Common myeloid progenitor, CD34-positive (primary cell): ENCODE measurements at places on chromosomes 11 and 22.

- DNase-seq = no peak
Measured at GRCh38 chr11:119791047-119791446, 62.0 kb upstream of the NECTIN1 start.

DNA sequence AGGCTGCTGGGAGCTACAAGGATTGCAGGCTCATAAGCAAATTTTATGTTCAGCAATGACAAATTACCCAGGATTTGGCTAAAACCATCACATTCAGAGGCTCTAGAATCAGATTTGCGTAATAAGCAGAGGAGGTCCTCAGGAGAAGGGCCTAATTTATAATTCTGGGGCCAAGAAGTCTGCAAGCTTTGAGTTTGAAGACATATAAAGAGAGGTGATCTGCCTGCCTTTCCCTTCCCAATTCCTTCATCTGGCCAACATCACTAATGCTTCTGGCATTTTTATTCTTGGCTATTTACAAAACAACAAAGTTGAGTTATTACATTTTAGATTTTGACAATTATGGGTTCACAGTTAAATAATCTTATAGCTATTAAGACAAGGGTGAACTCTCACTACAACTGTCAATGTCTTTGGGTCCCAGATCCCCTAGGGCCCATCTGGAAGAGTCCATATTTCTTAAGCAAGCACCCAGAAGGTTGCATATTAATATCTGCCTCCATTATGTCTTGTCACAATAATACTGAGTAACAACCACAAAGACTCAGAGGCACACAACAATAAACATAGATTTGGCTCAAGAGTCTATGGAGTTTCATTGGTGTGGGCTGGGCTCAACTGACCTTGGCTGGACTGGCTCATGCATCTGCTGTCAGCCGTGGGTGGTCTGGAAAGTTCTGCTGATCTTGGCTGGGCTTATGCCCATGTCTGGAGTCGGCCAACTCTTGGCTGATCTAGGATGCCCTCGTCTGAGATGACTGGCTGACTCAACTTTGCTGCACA lies 67.2 kb upstream of the CD82 start:
- DNase-seq = no peak

- no peak for DNase-seq
Measured at GRCh38 chr22:31825513-31825912, 71.7 kb downstream of the DEPDC5 start.

- no peak for DNase-seq
Measured at GRCh38 chr11:61553373-61554171, 27.3 kb downstream of the SYT7 start.

- DNase-seq = no peak
Measured at GRCh38 chr22:16834971-16835370, 9.8 kb upstream of the XKR3 start.

DNA sequence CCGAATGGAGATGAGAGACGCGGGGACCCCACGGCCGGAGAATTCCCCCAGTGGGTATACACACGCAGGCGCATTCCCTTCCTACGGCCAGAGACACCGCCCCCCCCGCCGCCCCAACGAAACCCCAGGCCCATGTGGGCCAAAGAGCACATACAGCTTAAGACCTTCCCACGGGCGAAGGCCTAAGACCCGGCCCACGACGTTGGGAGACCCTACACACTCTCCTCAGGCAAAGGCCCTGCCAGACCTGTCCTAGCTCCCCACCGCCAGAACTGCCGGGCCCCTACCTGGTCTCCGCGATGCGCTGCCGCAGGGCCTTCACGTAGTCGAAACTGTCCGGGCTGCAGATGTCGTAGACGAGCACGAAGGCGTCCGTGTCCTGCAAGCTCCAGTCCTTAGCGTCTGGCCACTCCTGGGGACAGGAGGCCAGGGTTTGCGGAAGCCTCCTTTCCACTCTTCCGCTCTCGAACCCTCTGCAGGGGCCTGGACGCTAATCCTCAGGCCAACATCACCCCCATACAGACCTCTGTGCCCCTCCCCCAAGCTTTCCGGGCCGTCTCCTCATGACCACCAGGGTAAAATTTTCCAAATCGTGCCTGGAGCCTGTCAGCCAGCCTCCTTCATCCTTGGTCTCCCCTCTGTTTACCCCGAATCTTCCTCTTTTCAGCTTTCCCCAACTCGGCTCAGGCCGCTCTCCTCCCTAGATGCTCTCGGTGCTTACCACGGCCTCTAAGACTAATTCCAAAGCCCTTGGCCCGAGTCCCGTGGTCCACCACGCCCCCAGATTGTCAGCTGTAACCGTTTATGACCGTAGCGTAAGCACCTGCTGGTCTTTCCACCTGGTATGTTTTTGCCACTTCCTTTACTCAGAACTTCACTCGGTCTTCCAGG lies 1.7 kb downstream of the RASL10A start:
- DNase-seq = peak; percentile 29

- DNase-seq = peak; percentile 94
Measured at GRCh38 chr11:44955015-44955738, 4.5 kb upstream of the TP53I11 start.

- no peak for DNase-seq
Measured at GRCh38 chr11:119586181-119586580, 142.8 kb downstream of the NECTIN1 start.

- DNase-seq = no peak
Measured at GRCh38 chr11:90635151-90635550, 412.3 kb upstream of the CHORDC1 start.

DNA sequence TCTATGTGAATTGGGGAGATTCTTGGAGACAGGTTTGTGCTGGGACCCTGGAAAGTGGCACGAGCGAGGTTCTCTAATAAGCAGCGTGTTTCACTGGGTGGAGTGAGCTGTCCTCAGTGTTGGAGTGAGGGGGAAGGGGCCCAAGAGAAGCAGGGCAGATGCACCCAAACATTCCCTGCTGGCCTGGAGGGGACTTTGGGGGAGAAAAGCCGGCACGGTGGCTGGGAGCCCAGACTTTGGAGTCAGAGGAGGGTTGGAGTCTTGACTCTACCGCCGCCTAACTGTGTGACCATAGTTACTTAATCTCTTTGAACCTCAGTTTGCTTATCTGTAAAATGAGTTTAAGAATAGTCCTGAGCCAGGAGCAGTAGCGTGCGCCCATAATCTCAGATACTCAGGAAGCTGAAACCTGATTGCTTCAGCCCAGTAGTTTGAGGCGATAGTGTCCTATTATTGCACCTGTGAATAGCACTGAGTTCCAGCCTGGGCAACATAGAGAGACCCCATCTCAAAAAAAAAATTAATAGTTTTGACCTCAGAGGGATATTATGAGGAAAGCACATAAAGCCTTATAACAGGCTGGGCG lies 614 bp downstream of the NR1H3 start:
- no peak for DNase-seq

DNA sequence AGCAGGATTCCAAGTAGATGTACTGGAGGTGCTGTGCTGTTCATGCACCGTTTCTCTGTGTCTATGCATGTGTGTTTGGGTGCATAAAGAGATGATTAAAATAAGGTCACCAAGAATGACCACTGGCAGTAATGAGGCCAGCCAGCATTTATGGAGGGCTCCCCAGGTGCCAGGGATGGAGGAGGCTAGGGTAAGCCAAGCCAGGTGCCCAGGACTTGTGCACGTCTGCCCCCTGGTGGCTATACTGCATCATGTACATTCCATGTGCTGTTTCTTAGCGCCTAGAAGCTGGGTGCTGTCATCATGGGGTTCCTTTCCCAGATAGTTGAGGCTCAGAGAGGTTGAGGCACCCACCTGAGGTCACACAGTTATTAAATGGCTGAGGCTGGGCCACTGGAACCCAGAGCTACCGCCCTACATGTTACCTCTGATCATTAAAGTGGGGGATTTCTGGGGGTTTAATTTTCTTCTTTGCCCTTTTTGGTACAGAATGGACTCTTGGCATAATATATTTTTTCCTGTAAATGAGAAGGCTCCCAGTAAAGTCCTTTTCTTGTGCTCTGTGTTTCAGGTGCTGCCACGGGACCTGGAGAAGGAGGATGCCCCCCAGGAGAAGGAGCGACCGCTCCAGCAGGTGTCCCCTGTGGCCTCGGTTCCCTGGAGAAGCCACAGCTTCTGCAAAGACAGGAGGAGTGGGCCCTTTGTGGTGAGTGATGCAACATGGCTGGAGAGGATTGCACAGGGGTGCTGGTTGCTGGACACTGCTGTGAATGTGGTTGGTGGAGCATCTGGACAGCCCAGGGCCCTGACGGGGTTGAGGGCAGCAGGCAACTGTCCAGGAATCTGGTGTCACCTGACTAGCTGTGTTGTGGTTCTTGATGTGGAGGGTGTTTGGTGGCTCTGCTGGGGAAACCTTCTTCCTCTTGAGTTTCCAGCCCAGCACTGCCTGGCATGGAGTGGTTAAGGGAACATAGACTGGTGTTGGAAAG lies 96.4 kb downstream of the KIAA1671 start:
- peak; percentile 67 for DNase-seq

- DNase-seq = no peak
Measured at GRCh38 chr11:8362899-8363298, 99.2 kb upstream of the LMO1 start.

DNA sequence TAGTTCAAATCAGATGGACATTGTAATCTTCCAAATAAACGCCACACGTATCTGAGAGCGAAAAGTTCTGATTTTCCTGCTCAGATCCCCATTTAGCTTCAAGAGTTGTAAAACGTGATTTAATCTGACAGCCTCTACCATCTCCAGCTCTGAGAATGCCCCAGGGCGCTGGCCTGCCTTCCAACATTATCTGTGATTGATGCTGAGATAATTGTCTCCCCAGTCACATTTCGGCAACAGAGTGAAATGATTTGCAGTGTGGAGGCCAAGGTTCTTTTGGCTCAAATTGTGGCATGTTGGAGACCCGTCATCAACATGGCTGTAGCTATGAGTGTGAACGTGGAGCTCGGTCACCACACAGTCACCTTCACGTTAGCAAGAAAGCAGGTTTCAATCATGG lies 283.4 kb downstream of the BRD1 start:
- no peak for DNase-seq

- no peak for DNase-seq
Measured at GRCh38 chr22:45686836-45687235, 15.2 kb downstream of the ATXN10 start.

DNA sequence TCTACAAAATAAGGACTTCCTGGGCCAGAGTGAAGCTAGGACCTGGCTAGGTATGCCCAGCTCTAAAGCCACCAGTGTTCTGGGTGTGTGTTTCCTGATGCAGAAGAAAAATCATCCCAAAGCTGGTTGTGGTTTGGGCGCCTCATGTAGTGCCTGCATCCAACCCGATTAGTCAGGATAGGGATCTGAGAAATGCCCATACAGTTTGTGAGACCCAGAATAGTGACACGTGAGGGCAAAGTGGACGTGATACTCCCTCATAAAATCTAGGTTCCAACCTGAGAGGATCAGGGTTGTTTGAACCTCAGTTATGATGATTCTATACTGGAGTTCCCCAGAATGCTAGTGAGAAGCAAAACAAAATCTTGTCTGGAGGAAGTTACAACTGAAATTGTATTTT lies 238.4 kb downstream of the TBC1D22A start:
- peak; percentile 40 for DNase-seq

GRCh38 chr11:65912845-65913244 lies 6.0 kb downstream of the C11orf68 start:
- no peak for DNase-seq

- DNase-seq = no peak
Measured at GRCh38 chr22:39925273-39925672, 24.4 kb downstream of the GRAP2 start.

- no peak for DNase-seq
Measured at GRCh38 chr11:43879789-43880639, 617 bp upstream of the ALKBH3 start.

GRCh38 chr11:25441421-25441820 lies 890.5 kb upstream of the ANO3 start:
- no peak for DNase-seq

- peak; percentile 54 for DNase-seq
Measured at GRCh38 chr11:34339149-34340064, 18.4 kb downstream of the ABTB2 start.

DNA sequence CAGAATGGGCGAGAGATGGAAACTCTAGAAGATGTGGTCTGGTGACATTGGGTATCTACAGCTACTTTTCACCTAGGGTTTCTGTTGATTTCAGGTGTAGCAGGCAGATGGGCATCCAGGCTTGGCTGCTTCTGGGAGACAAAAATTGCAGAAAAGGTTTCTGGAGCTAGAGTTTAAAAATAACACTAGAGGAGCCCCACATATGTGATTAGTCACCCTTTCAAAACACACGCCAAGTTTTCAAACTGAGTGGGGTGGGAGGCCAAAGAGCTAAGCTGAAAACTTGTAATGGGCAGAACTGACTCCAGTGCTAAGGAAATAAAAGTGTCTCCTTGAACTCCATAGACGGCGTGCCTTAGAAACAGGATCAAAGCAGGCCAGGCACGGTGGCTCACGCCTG lies 80.8 kb downstream of the GRK3 start:
- no peak for DNase-seq

DNA sequence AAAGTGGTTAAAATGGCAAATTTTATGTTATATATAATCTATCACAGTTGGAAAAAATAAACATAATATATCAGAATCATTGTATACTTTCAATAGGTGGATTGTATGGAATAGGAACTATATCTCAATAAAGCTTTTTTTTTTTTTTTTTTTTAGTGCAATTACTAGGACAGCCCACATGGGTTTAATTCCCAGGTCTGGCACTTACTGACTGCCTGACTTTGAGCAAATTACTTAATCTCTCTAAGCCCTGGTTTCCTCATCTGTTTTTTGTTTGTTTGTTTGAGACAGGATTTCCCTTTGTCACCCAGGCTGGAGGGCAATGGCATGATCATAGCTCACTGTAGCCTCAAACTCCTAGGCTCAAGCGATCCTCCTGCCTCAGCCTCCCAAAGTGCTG lies 26.1 kb upstream of the BAIAP2L2 start:
- peak; percentile 46 for DNase-seq
